ENCODE measurements at places on chromosomes 1 and 21.

- DNase-seq: no peak
These were observed 21.9 kb upstream of the ARF1 start for GRCh38 chr1:228060458-228061190.

DNA sequence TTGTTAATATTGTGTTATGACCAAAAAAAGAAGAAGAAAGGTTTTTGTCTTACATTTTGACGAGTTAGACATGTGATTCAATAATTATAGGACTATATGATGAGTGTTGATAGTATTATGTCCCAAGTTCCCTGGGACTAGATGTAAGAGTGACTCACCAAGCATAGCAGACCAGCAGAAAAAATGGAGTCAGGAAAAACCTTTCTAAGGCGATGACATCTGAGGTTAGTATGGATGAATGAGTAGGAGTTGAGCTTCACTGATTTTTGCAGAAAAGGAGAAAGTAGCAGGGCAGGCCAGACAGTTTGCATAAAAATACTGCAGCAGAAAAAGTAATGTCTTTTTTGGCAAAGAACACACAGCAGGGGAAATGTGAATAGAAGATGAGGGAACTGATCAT is 1041.3 kb upstream of the ADGRL4 start:
- no peak for DNase-seq

DNA sequence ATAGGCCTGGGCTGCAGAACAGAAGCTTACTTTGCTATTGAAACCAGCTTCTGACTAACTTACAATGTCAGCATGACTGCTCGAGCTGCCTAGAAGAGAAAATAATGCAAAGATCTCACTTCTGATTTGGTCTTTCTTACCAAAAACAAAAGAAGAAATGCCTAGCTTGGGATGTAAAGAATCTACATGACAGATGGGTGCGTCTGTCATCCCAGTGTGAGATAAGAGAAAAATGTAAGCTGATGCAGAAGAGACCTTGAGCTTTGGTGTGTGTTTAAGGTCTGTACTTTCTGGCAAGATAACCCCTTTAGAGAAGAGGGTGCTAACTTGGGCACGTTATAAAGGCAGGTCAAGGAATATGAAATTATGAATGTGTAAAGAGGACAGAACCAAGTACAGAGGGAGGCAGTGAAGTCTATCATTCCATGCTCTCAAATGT is 3.6 kb downstream of the FAM20B start:
- no peak for DNase-seq

DNA sequence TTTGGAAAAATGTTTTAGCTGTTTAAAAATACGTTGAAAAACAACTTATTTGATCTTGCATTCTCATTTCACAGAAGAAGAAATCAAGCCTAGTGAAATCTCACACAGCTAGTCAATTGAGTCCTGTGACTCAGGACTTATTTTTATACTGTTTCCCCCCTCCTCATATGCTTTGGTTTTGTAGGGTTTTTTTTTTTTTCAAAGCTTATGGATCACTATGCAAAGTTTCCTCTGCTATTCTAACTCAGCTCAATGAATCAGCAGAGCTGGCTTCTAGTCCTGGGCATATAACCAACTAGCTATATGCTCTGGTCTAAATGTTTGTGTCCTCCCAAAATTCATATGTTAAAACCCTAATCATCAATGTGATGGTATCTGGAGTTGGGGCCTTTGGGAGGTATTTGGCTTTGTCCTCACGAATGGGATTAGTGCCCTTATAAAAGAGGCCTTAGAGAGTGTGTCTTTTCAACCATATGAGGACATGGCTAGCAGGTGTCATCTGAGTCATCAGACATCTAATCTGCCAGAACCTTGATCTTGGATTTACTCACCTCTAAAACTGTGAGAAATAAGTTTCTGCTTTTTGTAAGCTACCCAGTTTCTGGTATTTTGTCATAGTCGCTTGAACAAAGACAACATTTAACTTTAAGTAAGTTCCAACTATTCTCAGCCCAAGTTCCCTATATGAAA is 317.2 kb upstream of the C1orf87 start:
- DNase-seq: no peak

DNA sequence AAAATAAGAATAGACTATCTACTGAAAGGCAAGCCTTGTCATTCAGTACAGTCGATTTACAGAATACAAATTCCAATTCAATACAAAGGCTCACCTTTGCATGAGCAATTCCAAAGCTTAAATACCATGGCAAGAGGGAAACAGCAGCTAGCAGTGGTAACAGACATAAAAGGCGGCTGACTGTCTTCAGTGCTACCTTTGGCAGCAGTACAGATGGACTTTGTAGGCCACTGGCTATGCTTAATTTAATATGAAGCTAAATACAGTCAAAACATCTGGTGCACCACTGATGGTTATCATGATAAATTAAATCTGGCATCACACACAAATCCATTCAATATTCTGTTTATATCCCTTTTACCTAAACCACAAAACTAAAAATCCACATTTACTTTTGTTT is 62.4 kb downstream of the RERE start:
- no peak for DNase-seq

DNA sequence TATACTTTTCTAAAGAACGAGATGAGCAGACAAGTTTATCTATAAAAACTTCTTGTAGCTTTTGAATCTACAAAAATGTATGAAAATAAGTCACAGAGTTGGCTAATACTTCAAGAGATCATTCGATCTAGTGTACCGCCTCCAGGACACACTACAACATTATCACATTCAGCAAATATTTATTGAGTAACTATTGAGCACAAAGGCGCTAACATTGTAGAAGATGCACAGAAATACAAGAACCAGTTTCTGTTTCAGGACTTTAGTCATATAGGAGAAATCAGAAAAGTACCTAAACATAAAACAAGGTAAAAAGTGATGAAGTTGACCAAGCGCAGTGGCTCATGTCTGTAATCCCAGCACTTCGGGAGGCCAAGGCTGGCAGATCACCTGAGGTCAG is 20.6 kb downstream of the WASF2 start:
- DNase-seq: no peak
